Sigmoid colon (tissue), 7 donors: ENCODE measurements at places on chromosomes 11 and 22. TPM values are rescaled to one million over a fixed set of nuclear protein-coding genes. Genes with fewer than 3 reads are reported as not detected.

DNA sequence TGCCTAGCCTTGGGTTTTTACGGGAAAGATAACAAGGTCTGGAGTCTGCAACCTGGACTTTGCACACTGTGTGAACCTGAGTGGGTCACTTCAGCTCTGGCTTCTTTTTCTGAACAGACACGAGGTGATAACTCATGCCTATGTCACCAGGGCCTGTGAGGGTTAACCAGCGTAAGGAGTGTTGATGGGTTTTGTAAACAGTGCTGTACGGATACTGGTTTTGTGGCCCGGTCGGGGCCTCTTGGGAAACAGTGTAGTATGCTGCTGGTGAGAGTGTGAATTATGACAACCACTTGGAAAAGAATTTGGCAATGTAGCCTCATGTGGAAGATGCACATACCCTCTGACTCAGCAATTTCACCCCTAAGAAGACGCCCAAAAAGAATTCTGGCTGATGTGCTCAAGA lies 266.8 kb downstream of the MN1 start:
- no peak for DNase-seq

- no peak for DNase-seq
Observed at GRCh38 chr11:88886796-88887195, 179.0 kb downstream of the GRM5 start.

DNA sequence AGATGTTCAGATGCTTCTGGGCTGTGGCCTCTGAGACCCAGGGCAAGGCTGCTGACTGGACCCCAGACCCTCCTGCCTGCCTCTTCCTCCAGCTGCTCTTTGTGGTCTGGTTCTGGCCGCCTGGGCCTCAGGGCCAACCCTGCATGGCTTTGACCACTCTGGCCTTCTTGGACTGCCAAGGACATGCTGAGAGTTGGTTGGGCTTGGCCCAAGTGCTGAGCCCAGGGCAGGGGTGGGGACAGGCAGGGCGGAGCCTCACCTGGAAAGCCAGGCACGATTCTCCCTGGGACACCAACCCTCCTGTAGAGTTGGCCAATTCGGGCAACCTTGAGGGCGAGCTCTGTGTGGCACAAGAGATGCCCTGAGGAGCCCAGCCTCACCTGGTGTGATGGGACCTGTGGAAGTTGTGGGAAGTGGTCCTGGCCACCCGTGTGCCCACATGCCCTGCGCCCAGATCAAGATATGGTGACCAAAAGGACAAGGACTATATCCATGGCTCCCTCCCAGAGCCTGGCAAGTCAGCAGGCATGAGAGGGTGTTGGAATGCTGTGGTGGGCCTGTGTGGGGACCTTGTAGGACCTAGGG lies 11.6 kb downstream of the TANGO2 start:
- no peak for DNase-seq

GRCh38 chr11:68282141-68282860 lies 10.5 kb upstream of the C11orf24 start:
- DNase-seq = no peak

- DNase-seq = no peak
Observed at GRCh38 chr11:95686265-95686664, 103.3 kb downstream of the FAM76B start.

- no peak for DNase-seq
Observed at GRCh38 chr11:131685206-131685605, 314.8 kb downstream of the NTM start.

DNA sequence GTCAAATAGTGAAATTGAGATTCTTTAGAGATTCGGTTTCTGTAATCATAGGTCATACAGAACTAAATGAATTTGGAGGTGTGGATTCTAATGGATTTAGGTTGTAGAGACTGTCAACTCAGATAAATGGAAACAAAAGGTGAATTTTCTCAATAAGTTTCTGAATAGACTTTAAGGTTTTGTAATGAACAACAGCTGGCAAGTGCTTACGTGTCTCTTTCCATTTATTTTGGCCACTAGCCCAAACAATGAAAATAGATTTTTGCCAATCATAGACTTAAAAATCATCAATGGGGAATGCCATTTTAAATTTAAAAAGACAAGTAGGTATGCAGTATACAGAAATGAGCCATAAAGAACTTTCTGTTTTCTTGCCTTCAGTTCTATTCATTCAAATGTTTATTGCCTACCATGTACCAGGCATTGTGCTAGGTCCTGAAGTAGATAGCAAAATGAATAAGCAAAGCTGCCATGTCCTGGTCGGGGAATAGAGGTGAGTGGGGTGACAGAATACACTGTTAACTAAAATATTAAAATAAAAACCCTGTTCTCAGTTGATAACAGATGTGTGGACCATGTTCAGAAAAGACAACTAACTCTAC lies 16.9 kb upstream of the TMEM135 start:
- DNase-seq = no peak

Gene LIF
- 0.33 TPM for total RNA-seq

Gene ZNF202
- 7.1 TPM for total RNA-seq

Gene SLC43A1
- 19.1 TPM for total RNA-seq
